ENCODE measurements at places on chromosomes 7 and 10.
A peak's percentile ranks its signal among the peaks of the same experiment; 100 is the strongest.

DNA sequence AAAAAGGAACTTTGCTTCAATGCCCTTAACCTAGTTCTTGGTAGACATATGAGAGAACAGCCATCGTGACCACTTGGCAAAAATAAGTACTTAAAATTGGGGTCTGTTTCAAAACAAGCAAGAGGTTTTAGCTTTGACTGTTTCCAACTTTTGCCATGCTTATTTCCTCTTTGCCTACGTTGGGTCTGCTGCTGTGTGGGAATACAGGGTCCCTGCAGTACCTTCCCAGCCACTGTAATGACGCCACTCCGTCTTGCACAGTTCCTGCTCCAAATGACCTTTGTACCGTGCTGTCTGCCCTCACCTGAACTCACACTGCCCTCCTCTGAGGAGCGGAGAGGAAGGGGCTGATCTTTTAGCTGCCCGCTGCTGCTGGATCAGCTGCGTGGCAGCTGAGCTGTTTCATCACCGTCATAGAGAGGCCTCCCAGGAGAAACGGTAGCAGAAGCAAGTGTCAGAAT, 133.1 kb downstream of the MAPK8 start:
- no peak for DNase-seq

GRCh38 chr7:31100445-31100844, 48.3 kb downstream of the ADCYAP1R1 start:
- peak; percentile 33 for DNase-seq

DNA sequence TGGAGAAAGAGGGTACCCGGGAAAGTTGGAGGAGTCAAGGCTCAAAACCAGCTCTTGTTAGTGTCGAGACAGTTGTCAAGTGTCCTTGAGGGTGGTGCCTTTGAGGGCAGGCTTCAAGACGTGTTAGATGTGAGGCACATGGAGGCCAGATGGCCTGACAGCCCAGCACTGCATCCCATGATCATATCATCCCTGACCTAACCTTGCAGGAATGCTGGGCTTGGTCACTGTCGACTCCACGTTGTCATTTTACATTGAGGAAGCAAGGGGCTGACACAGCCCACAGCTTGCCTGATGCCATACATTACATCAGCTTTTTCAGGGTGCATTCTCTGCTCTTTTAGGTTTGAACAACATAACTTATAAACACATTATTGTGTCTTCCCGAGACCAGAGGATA, 114.1 kb downstream of the ABCA13 start:
- peak; percentile 93 for DNase-seq

- no peak for DNase-seq
Measured at GRCh38 chr10:58189269-58189668, 78.4 kb downstream of the IPMK start.

DNA sequence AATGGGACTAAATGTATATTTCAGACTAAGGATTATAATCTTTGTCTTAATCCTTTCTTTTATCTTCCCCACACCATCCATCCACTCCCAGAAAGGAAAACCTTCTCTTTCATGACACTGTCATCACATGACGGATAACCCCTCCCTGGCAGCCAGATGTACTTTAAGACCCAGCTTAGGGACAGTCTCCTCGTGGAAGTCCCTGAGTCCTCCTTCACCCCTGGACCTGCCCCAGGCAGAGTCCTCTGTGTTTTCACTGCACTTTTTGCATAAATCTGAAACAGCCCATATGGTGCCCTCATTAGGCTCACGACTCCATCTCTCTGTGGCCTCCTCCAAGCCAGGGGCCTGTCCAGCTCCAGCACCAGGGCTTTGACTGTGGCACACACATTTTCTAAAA, 16.0 kb downstream of the NRAP start:
- no peak for DNase-seq

- DNase-seq = no peak
Measured at GRCh38 chr7:27110186-27111031, 7.9 kb upstream of the HOXA2 start.

- DNase-seq = no peak
Measured at GRCh38 chr10:79047875-79048638, 20.7 kb upstream of the ZMIZ1 start.

GRCh38 chr7:72805526-72806494, 22.2 kb downstream of the TYW1B start:
- DNase-seq = peak; percentile 90

DNA sequence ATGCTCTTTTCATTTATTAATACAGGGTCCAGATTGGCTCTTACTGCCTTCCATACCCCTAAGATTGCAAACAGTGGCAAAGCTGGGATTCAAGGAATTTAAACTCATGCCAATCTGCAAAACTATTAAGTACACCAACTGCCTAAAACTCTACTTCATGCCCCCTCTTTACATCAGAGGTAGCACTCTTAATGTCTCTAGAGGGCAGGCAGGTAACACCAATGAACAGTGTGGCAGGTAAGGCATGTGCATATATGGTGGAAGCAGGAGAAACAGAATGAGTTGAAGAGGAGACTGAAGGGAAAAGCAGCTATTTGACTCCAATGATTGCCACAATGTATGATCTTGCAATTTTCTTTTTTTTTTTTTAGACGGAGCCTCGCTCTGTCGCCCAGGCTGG, 156.7 kb downstream of the BTAF1 start:
- DNase-seq = no peak

GRCh38 chr10:104246976-104247375, 7.7 kb upstream of the GSTO1 start:
- peak; percentile 36 for DNase-seq

- DNase-seq = no peak
Measured at GRCh38 chr7:151254316-151254715, 5.8 kb upstream of the SMARCD3 start.

GRCh38 chr10:97019213-97019844, 166.4 kb downstream of the SLIT1 start:
- DNase-seq = no peak

DNA sequence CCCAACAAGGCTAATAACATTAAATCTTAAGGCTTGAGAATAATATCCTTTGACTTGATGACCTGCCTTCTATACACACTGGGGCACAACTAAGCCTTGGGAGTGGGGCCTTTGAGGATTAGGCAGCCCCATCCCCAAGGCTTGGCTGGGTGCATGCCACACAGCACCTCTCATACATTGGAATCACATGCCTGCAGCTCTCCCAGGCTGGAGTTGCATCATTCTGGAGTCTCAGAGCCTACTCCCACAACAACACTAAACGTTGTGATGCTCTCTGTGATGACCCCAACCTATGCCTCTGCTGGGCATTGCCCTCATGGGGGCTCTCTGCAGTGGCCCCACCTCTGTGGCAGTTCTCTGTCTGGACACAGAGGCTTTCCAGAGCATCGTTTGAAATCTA, 31.9 kb upstream of the SGCE start:
- DNase-seq = no peak

- no peak for DNase-seq
Measured at GRCh38 chr10:62268027-62268398, 631 bp downstream of the RTKN2 start.

GRCh38 chr10:30088178-30088577, 28.8 kb upstream of the JCAD start:
- DNase-seq = no peak

DNA sequence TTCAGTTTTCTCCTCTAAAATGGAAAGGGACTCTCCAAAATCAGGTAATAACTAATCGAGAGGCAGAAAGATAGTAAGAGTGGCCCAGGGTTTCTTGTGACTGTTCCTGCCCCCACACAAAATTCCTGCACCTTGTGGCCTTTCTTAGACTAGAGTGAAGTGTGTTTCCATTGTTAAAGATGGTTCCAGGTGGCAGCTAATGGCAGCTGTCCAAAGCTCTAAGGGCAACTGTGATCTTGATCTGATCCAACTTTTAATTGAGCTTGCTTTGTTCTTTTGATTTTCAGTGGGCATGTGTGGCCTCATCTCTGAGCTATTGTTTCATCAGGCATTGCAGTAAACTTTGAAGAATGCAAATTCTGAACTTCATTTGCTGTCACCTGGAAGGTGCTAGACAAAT, 19.4 kb downstream of the ACSL5 start:
- DNase-seq = no peak

GRCh38 chr7:150397346-150398107, 18.4 kb downstream of the ZNF775 start:
- no peak for DNase-seq

DNA sequence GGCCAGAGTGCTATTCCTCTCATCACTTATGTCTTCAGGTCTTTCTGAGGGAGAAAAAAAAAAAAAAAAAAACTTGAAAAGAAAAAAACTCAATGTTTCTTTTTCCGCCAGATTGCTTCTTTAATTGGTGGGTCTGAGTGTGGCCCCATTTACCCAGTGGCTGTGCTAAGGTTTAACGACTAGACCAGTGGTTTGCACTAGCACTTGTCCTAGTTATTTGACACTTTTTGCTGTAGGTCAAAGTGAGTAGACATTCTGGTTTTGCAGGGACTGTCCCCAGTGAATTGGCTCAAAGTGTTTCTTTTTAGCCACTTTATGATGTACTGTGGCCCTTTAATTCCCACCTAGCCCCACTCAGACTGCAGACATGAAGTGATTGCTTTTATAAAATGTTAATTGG, 273.3 kb downstream of the PTEN start:
- DNase-seq = no peak

- no peak for DNase-seq
Measured at GRCh38 chr10:58546722-58547445, 34.2 kb downstream of the BICC1 start.

GRCh38 chr7:4042402-4043045, 639.6 kb upstream of the FOXK1 start:
- no peak for DNase-seq

- no peak for DNase-seq
Measured at GRCh38 chr7:18016547-18017444, 10.8 kb downstream of the PRPS1L1 start.

DNA sequence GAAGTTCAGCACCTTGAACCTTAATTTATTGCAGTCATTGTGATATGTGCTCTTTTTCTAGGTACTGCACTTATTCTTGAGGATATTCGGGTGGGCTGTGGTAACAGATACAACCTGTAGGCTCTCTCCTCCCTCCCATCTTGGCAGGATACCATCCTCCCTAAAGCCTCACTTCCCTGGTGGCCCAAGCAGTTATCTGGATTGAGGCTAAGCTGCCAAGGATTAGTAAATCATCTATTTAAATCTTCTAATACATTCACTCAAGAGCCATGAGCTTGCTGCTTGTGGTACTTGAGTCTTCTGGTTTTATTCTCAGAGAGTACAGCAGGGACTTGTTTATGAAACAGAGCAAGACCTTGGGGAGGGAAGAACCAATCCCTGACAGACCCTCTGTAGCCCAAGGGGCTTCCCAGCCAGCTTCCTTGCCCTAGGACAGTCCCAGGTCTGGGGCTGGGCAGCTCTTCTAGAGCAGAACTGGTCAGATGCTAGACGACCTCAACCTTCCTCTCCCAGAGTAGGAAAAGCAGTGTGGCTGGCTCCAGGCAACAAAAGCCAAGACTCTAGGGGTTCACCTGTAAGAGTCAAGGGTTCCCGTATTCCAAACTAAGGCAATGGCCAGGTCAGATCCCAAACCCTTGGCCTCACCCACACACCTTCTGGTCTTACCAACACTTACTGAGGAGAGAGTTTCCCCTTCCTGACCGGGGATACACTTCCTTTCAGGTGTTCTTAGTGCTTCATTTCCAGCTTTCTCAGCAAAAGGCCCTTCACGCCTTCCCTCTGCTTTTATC, 21.3 kb downstream of the WNT8B start:
- DNase-seq = no peak

DNA sequence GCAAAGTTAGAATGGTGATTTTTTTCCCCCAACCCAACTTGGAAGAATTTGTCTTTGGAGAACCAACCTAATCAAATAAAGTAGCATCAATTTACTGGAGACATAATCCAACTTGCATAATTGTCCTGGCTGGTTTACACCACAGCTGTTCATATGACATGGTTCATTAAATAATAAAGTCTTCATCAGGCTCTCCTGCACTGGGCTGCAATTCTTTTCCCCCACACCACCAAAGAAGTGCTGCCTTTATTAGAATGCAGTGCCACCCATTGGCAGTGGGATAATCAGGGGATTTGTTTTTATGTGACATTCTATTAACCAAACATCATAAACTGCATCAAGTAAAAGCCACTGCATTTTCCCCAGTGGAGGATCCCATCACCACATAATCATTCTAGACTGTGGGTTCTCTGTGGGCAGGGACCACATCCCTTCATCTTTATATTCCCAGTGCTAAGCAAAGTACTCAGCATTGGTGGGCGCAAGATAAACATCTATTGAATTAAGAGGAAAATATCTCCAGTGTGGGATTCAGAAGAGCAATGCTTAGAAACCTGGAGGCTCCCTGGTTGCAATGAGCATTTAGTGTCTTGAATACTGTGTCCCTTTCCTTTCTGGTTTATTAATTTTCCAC, 322.0 kb downstream of the KCNMA1 start:
- no peak for DNase-seq

GRCh38 chr10:95445223-95445836, 115.8 kb downstream of the SORBS1 start:
- peak; percentile 61 for DNase-seq

DNA sequence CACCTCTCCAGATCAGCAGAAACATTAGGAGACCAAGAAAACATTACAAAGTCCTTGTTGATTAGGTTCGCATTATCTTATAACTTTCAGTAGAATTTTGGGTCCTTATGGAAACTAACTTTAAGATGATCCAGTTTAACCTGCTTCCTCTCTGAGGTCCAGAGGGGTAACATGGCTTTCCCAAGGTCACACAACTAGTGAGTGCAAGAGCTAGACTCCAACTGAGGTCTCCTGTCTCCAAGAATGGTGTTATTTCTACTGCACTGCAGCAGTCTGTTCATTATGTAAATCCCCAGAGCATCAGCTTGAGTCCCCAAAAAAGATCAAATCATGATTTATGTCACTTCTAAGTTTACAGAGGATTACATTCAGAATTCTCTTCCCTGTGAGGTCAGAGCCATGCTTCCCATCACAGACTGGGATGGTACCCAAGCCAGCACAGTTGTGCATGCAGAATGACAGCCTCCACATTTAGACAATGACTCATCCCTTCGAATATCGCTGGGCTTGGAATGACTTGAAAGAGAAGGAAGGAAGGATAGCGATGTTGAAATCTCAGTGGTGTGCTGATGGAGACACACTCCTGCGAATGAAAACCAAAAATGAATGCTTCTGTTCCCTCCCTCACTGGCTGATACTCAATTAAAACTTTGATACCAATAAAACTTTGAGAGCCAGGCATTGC, 163.1 kb upstream of the PLXNA4 start:
- DNase-seq = peak; percentile 71

DNA sequence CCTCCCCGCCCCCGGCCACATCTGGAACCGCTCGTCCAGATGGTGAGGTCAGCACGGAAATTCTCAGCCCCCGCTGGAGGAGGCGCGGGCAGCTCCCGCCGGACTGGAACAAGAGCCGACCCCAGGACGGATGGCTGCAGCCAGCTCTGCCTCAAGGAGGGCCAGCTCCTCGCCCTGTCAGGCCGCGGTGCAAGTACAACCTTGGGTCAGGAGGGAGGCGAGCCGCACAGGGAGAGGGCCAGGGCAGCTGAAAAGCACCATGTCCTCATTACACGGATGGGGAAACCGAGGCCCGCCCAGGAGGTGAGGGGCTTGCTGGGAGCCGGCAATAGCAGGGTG, 3.8 kb upstream of the GRIFIN start:
- no peak for DNase-seq

GRCh38 chr7:139915864-139916716, 87.0 kb downstream of the TBXAS1 start:
- peak; percentile 90 for DNase-seq
